ENCODE measurements at places on chromosomes 5 and 9.

GRCh38 chr5:38447786-38448185 lies 108.7 kb downstream of the LIFR start:
- no peak for DNase-seq

GRCh38 chr5:168162464-168162863 lies 129.0 kb upstream of the WWC1 start:
- DNase-seq: no peak

DNA sequence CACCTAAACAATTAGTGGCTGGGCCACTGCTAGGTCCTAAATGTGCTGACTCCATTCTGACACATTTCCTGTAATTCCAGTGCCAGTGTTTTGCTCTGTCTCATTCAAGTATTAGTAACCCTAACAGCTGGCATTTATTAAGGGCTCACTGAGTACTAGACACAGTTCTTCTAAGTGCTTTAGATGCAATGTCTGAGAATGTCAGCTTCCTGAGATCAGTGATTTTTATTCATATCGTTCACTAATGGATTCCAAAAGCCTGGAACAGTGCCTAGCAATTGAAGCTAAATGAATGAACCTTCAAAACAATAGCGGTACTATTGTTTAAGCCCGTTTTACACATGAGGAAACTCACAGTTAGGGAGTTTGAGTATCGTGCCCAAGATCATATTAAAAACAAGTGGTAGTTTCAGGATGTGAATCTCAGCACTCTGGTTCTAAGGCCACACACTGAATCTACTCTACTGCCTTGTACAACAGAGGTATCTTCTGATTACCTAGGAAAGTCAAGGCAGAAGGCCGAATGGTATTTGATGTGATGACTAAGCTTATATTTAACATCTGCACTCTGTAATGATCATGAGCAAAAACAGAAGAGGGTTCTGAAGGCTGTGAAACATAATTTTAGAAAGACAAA lies 304.0 kb downstream of the PJA2 start:
- no peak for DNase-seq

DNA sequence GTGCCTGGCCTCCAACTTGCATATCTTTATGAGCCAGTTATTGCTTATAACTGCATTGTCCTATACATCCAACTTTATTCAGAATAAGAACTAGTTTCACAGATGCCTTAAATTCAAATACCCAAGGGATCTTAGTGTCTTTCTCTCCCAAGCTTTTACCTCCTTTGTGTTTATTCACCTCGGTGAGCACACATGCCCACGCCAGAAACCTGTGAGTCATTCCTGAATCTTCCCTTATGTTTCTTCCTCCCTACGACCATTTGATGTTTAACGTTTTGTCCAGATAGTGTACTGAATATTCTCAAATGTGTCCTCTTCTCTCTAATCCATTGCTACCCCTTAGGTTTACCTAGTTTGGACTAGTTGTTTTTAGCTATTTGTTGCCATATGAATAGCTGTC lies 55.5 kb upstream of the MEGF10 start:
- no peak for DNase-seq

DNA sequence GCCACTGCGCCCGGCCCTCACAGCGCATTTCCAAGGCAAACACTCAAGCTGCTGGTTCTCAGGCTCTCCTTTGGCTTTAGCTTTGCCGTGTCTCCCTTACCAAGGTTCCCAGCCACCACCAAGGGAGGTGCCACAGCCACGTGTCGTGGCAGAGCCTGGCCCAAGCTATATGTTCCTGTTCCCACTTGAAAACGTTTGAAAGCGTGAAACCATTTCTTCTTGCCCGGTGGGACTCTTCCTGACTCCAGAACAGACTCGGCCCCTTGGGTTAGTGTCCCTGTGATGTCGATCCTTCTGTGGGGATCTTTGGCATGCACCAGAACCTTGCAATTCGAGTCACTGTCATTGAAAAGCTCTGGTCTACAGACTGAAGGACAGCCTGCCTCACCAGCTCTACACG lies 147.9 kb downstream of the HSD17B3 start:
- DNase-seq: no peak

GRCh38 chr5:36502608-36503007 lies 103.8 kb upstream of the SLC1A3 start:
- no peak for DNase-seq

GRCh38 chr9:109903515-109904138 lies 123.6 kb downstream of the PALM2AKAP2 start:
- DNase-seq: no peak

- DNase-seq: no peak
Observed at GRCh38 chr5:17690473-17690872, 56.2 kb downstream of the TAF11L14 start.

GRCh38 chr5:133943475-133943817 lies 25.0 kb downstream of the C5orf15 start:
- no peak for DNase-seq

DNA sequence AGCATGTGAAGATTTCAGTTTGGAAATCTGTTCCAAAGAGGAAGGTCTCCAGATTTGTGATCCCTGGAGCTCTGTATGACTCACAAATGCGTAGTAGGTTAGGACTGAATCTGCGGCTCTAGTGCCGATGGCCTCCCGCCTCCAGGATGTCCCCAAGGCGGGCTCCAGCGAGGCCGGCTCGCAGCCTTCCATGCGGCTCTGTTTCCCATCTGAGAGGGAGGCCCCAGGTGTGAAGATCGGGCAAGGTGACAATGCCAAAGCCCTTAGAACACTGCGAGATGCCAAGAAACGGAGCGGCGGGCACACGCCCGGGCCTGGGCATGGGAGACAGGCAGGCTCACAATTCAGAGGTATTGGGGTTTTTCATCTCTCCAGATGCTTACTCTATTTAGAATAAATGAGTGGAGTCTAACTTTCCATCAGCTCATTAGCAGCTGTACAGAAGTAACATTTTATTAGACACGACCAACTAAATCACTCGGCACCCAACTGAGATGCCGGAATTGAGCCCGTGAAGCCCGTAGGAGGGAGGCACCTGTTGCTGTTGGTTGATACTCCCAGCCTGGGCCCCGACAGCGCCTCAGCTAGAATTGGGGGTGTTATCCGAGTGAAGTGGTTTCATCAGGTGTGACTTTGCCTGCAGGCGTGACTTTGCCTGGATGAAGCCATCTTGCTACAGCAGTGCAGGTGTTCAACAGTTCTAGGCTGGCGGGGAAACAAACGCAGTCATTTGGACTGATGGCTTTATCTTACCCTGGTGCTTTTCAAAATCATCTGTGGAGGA lies 7.4 kb upstream of the MRPS2 start:
- DNase-seq: no peak

GRCh38 chr5:151580239-151580638 lies 10.9 kb downstream of the FAT2 start:
- DNase-seq: no peak

GRCh38 chr9:6927838-6928237 lies 170.1 kb downstream of the KDM4C start:
- no peak for DNase-seq

DNA sequence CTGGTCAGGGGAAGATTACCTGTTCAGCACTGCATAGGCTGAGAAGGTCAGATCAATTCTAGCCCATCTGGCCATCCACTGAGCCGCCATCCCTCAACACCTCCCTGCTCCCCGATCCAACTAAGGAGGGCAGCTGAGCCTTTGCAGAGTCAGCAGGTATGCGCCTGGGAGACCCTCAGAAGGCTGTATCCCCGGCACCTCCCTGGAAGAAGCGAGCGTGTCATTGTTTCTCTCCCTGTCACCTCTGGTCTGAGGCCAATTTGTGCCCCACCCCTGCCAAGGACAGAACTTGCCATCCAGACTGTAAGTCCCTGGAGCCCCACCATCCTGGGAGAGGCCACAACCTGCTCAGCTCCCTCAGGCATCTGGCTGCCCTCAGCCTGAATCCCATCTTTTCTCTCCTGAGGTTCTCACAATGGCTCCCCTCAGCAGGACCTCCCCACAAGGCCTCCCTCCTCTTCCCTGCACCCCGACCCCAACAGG lies 2.6 kb downstream of the CLTB start:
- no peak for DNase-seq

DNA sequence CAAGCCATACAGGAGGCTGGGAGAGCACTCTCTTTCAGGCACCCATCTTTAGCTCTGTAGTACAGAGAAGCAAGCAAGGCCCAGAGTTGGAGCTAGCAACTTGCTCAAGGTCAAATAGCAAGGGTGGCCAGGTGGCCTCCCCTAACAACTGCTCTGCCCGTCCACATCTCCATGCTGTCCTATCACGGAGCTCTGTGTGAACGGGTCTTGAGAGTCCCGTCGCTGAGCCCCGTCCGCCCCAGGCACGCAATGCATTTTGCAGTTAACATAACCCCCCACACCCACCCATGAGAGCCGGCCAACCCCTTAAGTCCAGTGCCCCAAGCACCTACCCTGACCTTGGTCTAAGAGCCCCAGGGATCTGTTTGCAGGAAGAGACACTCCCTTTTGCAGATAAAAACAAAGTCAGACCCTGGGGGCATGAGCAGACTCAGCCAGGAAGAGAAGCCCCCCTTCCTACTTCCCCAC lies 1.5 kb downstream of the RNF44 start:
- DNase-seq: peak; percentile 47

DNA sequence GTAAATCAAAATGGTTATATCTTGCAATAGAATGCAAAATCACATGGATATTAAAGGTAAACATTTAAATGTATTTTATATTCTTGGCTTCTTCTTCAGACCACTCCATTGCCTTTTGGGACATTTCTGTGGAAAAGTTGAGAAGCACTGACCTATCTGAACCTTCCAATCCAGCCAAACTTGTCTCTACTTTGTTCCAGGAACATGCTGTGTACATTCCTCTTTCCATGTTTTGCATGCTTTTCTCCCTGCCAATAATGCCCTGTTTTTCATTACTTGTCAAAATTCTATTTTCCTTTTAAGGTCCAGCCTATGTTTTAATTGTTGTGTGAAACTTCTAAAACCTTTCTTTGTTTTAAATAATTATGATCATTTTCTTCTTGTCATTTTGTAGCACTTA lies 28.3 kb downstream of the JAK2 start:
- DNase-seq: no peak

- peak; percentile 74 for DNase-seq
Observed at GRCh38 chr9:93098236-93098946, 2.4 kb downstream of the CARD19 start.

DNA sequence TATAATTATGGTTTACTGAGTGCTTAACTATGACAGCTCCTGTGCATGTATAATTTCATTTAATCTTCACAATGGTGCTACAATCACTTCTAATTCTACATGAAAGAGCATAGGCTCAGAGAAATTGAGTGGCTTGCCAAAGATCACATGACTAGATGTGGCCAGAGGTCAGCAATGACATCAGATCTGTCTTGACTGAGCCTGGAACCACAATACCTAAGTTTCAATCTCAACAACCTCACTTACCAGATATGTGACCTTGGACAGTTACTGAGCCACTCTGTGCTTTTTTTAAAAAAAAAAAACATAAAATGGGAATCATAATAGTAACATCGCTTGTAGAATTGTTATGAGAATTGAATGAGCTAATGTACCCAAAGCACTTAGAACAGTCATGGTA lies 130.7 kb downstream of the TRIM32 start:
- DNase-seq: no peak

Data from activated naive CD8-positive, alpha-beta T cell treated with anti-CD3 and anti-CD28 coated beads, Interleukin-2, amount 10 ng/mL, durations not matched to agents 7 days and 5 days (primary cell).